ENCODE measurements at places on chromosomes 16 and 17.

DNA sequence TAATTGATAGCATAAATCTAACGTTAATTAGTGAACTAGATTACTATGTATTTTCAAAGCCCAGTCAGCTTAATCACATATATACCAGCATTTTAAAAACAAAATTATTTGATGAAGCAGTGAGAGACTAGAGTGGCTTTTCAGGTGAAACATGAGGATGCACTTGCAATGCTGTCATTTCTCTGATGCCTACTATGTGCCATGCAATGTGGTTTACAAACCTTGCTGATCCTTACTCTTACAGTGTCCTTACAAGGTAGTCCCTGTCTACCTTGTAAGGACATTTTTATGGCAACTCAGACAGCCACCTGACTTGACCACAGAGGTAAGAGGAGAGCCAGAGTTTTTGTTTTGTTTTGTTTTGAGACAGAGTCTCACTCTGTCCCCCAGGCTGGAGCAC lies 42.7 kb downstream of the CYB5B start:
- no peak for DNase-seq

- peak; percentile 75 for DNase-seq
Observed at GRCh38 chr17:66200685-66201092, 8.8 kb upstream of the CEP112 start.

- no peak for DNase-seq
Observed at GRCh38 chr17:34354637-34355036, 1.6 kb upstream of the CCL13 start.

DNA sequence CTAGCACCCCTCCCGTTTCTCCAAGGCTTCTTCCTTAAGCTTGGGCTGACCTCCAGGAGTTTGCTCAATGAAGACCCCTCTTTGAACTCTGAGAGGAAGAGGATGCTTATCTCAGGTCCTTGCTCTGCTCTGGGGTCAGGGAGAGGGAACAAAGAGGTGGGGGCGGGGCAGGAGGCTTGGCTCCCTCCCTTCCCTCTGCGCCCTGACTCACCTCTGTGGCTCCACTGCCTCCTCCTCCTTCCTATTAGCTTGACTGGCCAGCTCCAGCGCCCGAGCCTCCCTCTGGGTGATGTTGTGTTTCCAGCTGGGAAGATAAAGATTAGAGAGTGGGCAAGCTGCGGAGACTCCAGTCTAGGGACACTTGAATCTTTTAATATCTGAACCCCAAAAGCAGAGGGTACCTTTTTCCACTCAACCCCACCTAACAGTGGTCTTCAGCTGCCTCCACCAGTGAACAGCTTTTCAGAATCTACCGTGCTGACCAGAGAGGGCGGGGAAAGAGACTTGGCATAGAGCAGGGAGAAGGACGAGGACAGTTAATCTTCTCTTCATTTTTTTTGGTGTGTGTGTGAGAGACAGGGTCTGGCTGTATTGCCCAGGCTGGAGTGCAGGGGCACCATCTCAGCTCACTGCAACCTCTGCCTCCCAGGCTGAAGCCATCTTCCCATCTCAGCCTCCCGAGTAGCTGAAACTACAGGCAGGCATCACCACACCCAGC lies 6.7 kb downstream of the GIP start:
- no peak for DNase-seq

GRCh38 chr16:35188288-35189155 lies 1729.1 kb downstream of the TP53TG3F start:
- peak; percentile 8 for DNase-seq

DNA sequence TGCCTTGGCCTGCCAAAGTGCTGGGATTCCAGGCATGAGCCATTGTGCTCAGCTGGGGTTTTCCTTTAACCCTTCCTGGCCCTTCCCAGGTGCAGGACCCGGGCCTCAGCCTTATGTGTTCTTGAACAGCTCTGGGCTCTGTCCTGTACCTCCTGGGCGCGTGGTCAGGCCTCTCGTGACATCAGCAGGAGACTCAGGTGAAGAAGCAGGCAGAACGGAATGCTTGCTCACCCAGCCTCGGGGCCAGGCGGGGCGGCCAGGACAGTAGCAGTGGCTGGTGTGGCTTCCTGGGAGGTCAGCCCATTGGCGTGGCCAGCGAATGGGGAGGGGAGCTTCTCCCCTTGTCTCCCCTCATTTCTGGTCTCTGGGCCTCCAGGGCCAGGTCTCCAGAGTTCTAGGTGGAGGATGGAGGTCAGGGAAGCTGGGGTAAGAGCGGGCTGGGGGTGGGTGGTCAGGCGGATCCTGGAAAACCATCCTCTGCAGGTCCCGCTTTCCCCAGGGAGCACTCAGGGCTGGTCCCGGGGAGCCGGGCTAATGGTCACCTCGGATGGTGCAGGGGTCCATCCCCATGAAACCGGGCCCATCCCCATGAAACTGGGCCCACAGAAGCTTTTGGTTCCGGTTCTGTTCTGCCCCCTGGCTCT lies 281.5 kb downstream of the SEC14L1 start:
- DNase-seq: no peak

- no peak for DNase-seq
Observed at GRCh38 chr17:34981538-34982241, 1.4 kb downstream of the LIG3 start.

GRCh38 chr16:84766978-84767773 lies 52.6 kb upstream of the CRISPLD2 start:
- DNase-seq: no peak

- DNase-seq: no peak
Observed at GRCh38 chr16:89749637-89750036, 28.3 kb downstream of the ZNF276 start.

GRCh38 chr17:57679906-57680695 lies 65.0 kb downstream of the CCDC182 start:
- no peak for DNase-seq

- DNase-seq: peak; percentile 27
Observed at GRCh38 chr16:70576431-70577255, 53.0 kb downstream of the SF3B3 start.

GRCh38 chr16:51055434-51055833 lies 95.6 kb downstream of the SALL1 start:
- DNase-seq: no peak

GRCh38 chr17:29076722-29077121 lies 33.8 kb downstream of the PIPOX start:
- DNase-seq: no peak

GRCh38 chr17:73933871-73934270 lies 269.6 kb upstream of the RPL38 start:
- DNase-seq: no peak

DNA sequence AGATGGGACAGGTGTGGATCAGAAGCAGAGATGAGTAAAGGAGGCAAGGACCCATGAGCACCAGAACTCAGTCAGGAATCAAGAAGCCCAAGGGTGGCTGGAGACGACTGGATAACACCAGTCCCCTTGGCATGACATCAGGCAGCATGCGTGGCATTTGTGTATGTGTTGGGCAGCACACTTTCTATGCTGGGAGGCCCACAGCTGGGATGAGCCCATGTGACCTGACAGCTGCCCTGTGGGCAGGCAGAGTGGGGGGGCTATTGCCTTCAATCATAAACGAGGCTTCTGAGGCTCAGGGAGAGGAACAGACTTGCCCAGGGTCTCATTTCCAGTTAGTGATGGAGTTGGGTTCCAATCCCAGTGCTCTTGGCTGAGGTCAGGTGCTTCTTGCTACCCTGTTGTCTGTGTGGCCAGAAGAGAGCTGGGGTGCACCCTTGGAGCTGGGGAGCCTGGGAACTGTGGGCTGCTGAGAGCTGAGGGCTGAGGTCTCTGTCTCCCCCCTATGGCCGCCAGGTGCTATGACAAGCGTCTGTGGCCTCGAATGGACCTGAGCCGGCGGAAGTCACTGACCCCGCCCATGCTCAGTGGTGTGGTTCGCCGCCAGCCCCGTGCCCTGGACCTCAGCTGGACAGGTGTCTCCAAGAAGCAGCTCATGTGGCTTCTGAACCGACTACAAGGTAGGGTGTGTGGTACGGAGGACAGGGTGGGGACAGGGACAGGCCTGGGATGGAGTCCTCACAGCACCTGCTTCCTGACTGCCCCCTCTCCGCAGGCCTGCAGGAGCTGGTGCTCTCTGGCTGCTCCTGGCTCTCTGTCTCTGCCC lies 7.1 kb upstream of the ORAI3 start:
- DNase-seq: peak; percentile 76

DNA sequence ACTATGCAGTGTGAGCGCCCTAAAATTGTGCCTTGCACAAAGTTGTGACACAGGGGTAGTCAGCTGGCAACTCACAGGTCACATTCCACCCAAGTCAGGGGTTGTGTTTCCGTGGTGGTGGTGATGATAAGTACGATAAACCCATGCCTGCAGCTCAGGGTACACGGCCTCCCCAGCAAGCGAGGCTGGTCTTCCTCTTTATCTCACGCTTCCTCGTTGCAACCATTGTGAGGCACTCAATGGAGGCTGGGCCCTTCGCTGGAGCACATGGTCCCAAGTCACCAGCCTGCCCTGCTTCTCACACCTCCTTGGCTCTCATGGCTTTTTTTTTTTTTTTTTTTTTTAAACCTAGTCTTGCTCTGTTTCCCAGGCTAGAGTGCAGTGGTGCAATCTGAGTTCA lies 307.5 kb downstream of the CPPED1 start:
- no peak for DNase-seq

DNA sequence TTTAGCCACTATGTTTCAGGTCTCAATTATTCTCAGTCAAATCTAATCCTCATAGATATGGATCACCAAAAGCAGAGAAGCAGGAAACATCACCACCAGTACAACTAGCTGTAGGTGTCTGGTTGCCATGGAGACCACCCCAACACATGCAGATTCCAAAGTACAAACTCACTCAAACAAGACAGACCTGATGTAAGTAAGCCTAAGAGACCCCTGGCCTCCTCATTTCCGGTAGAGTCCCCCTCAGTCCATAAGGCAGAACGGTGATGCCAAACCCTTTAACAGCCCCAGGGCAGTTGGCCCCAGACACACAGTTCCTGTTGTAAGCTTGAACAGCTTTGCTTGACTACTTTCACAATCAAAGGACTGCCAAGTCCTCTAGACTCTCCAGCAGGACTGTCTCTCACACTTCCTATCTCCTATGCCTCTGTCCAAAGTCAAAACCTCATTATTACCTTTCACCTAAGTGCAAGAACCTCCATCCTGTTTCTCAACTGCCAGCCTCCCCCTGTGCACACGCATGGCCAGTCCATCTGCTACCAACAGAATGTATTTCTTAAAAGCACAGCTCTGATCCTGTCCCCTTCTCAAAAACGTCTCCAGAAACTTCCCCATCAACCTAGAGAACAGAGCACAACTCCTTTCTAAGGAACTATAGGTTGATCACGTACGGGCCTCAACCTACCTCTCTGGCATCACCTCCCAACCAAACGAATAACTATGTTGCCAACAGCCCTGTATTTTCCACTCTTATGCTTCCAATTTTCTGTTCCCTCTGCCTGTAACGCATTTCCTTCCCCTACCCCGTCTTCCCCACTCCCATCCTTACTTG lies 23.9 kb downstream of the SLC39A11 start:
- DNase-seq: no peak

DNA sequence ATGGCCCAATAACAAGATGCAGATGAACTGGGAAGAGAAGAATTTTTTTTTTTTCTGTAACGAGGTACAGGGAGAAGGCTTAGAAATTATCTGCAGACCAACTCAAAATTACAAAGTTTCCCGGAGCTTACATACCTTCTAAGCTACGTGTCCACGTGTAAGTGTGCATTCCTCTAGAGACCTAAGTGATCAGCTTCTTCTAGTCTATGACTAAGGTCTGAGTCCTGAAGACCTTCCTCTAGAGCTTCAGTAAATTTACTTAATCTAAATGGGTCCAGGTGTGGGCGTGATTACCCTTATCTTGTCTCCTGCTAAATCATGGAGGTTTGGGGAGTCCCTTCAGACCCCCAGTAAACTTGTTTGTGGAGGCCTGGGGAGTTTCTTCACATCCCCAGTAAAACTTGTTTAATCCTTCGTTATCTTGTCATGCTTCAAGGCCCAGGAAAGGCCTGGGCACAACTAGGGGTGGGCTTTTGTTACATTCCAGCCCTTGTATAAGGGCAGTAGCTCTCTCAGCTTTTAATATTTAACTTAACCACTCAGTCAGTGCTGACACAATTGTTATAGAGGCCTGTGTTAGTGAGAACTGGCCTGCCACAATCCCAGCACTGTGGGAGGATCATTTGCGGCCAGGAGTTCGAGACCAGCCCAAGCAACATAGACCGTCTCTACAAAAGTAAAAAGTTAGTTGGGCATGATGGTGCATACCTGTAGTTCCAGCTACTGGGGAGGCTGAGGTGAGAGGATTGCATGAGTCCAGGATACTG lies 342.3 kb downstream of the SNX29 start:
- DNase-seq: no peak

GRCh38 chr17:50634224-50634914 lies at the start of gene ABCC3:
ABCC3 (plus strand) TSS chr17:50634881; CDS start chr17:50634937, 56 bp downstream.
- DNase-seq: no peak

- DNase-seq: no peak
Observed at GRCh38 chr17:51434434-51435170, 174.3 kb downstream of the UTP18 start.

GRCh38 chr17:61476476-61477203 lies 24.4 kb downstream of the TBX4 start:
- no peak for DNase-seq

DNA sequence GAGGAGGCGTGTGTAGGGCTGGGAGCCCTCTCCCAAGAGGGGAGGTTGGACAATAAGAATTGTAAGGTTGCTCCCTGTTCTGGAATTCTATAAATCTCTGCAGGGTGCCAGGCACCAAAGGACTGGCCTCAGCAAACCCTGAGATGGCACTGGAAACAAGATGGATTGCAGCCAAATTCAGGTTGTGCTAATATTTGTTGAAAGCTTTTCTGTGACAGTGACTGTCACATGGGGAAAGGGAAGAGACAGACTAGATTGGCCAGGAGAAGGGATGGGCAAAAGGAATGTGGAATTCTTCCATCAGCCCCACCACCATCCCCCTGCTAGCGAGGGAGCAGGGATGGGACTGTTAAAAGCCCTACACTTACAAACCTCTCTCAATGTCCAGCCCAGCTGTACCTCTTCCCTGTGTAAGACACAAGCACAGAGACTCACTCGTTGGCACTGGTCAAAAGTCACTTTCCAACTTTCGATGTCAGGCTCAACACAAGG lies 62.4 kb downstream of the SOX9 start:
- no peak for DNase-seq

DNA sequence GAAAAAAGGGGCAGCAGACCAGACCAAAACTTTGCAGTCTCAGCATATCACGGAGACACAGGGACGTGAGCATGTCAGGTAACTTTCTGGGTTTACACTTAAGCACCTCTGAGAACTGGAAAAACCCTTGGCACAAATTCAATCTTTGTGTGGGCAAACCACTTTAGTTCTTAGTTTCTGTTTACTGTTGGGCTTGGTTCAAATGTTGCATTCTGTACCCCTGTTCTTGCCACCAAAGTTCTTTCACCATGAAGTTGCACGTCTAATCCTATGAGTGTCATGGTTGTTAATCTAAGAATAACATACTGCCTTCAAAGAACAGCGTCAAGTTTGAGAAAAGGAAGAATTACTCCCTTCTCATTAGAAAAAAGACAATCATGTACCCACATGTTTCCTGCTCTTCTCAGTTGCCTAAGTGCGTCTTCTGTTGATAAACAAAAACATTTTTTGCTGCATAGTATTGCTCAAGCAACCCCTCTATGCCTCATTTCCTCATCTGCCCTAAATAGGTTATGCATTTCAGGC lies 11.6 kb downstream of the KRT33A start:
- DNase-seq: no peak

Measured in COLO829 (cell line).